Stimulated activated naive CD4-positive, alpha-beta T cell treated with Interleukin-2 at 50 U/mL for 16 hours (primary cell): ENCODE measurements at places on chromosomes 12 and 14.

- no peak for DNase-seq
Measured at GRCh38 chr14:97179573-97179972, 382.4 kb downstream of the VRK1 start.

- DNase-seq = peak; percentile 44
Measured at GRCh38 chr12:52903285-52903854, 1.5 kb downstream of the KRT8 start.

- no peak for DNase-seq
Measured at GRCh38 chr14:102187044-102187443, 47.3 kb downstream of the WDR20 start.

GRCh38 chr12:128567730-128568129 is 256.0 kb downstream of the SLC15A4 start:
- DNase-seq = no peak

DNA sequence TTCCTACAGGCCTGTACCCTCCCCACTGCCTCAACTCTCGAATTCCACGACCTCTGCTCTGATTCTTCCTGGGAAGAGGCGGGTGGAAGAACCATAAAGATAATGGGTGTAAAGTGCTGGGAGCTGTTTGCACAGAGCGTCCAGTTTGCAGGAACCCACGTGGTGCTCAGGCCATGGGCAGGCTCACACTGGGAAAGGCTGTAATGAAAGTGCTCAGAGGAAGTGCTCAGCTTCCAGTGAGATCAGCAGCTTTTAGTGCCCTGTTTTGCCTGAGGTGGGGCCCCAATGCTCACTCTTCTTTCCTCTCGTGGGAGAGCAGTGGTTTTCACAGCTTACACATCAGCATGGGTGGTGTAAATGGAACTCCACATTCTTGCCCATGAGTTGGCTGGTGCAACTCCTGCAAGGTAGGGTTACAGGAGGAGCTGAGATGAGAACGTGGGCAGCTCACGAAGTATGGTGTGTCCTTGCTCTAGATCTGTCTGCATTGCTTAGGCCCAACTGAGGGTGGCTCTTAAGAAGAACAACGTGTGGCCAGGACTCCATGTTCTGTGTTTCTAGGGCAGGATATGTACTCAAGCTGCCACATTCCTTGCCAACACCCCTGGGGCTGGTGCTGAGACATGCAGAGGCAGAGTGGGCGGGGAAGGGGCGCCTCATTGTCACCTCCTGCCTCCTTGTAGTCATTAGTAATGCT is 2.9 kb downstream of the TMEM63C start:
- DNase-seq = no peak

DNA sequence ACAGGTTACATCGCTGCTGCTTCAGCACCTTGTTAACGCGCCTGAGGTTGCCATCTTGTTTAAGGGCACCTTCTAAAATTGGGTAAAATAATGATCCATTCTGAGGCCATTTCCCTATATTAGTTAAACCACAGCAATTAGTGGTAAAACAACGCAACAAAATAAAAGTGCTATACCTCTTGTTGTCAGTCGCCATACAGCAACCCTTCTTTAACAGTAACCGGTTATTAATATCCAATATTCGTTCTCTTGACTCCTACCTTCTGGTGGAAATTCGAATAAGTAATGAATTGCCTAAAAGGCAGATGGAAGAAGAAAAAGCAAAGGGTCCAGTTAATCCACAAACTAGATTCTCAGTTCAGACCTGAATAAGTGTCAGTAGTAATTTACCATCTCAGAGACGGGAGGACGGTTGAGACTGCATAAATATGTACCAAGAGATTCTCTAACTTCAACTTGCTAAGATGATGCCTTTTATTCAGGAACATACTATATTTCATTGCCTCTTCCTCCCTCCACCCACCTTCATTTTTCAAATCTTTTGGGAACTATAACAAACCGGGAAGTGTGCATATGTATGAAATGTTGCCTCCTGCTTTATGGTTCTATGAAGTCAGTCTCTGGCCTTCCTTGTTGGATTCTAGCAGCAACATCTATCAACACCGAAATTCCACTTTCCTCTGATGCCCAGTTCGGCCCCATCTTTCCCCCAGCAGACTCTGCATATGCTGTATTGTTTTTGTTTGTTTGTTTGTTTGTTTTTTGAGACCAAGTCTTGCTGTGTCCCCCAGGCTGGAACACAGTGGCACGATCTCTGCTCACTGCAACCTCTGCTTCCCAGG is 824 bp upstream of the PSMB5 start:
- no peak for DNase-seq

DNA sequence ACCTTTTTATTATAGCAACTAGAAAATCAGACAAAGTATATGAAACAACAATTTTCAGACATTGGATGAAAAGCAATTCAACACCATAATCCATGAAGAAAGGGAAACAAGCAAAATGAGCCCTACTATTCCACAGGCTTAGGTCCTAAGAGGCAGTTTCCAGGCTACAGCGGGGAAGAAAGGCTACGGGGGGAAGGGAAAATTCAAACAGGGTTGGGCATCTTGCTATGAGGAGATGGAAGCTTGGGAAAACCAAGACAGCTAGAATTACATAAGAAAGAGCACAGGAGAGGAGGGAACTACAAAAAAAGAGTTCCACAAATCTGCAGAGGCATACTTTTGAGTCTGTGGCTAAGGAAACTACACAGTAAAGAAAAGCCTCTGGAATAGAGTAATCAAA is 356.0 kb upstream of the CLEC14A start:
- no peak for DNase-seq

GRCh38 chr12:1808798-1809480 is 11.4 kb upstream of the LRTM2 start:
- peak; percentile 12 for DNase-seq

DNA sequence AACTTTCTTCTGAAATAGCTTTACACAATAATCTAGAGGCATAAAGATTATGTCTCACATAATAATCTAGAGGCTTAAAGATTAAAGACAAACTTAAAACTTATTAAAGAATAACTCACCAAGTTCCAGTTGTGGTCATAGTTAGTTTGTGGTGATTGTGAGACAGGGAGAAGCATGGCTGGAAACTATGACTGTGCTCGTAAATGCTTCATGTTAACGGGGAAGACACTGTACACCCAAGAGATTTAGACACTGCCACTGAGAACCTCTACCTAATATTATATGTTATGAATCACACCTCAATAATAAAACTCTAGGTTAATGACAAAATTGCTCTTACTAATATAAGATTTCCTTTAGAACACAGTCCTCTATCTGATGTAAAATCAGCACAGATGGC is 541.6 kb downstream of the TMEM121 start:
- no peak for DNase-seq

DNA sequence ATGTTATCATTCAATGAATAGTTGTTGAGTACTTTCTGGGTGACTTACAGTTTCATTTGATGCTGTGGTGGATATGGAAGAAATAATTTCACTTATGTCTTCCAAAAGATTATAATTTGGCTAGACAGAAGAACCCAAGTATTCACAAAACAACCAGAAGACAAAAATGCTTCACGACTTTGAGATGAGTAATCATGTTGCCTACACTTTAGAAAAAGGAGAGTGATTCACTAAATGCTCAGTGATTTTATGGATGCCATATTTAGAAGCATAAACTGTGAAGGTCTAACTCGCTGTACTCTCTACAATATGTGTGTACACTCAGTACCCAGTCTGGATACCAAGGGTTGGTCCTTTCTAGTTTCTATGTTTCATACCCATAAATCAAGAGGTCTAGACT is 101.3 kb upstream of the E2F7 start:
- no peak for DNase-seq

GRCh38 chr12:47812797-47813510 is 6.7 kb downstream of the HDAC7 start:
- peak; percentile 98 for DNase-seq

DNA sequence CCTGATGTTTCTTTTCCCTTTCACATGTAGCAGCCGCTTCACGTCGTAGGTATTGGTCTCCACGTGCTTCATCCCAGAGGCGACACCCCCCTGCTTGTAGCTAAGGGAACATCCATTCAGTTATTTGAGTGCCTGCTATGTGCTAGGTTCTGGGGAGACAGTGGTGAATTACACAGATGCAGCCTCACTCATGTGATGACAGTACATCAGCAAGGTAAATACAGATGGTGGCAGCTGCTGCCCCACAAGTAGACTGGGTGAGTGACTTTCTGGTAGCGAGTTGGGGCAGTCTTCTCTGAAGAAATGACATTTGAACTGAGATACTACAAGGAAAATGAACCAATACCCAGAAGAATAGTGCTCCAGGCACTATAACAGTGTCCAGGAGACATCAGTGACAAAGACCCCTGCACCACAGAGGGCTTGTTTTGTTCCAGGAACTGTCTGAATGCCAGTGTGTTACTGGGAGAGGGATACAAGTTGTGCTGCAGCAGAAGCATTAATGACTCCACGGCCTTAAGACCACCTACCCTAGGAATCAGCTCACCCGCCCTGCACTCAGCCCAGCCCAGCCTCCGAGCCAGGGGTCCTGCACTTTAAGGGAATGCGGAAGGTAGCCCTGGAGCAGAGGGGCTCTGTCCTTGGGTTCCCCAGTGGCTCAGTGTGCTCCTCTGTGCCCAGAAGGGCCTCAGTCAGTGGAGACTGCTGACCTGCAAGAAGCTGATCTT is 7.3 kb downstream of the AVIL start:
- DNase-seq = no peak

DNA sequence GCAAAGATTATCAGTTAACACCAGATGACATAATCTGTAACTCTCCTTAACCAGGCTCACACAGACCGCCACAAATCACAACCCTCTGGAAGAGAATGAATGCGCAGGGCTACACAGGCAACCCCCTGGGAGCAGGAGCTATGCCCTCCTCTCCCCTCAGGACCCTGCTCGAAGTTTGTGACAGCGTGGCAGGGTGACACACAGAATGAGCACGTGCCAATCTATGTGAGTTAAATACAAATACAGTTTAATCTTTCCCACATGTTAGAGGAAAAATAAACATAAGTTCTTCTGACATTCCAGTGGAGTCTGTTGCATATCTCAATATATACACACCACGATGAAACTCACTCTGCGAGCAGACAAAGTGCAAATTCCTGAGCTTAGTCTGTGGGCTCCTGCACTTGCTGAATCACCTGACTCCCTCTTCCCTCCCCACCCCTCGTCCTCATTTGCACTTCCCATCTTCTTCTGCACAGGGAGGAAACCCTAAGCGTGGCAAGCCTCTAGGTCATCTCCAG is 37.6 kb downstream of the BCAT1 start:
- DNase-seq = no peak

GRCh38 chr14:69107407-69108003 is 45.4 kb downstream of the DCAF5 start:
- DNase-seq = no peak

DNA sequence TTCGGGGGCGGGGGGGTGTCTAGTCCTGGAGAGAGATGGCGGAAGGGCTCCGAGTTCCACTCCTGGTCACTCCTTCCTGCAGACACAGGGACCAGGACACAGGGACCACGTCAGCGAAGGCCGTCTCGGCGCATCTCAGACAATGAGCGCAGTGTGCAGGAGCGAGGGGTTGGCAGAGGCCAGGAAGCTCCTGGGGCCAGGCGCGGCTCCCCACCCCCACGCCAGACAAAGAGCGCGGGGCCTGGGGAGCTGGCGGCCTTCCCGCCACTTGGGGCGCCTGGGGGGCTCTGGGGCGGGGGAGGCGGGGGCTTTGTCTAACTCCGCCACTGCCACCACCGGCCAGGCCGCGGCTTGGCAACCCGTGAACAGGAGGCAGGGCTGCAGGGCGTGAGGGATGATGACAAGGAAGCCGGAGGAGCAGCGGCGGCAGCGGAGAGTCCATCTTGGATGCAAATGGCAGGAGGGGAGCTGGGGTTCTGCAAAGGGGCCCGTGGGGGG is 2.2 kb downstream of the CDK2AP1 start:
- DNase-seq = no peak

- DNase-seq = no peak
Measured at GRCh38 chr12:33757701-33758100, 264.6 kb upstream of the ALG10 start.

DNA sequence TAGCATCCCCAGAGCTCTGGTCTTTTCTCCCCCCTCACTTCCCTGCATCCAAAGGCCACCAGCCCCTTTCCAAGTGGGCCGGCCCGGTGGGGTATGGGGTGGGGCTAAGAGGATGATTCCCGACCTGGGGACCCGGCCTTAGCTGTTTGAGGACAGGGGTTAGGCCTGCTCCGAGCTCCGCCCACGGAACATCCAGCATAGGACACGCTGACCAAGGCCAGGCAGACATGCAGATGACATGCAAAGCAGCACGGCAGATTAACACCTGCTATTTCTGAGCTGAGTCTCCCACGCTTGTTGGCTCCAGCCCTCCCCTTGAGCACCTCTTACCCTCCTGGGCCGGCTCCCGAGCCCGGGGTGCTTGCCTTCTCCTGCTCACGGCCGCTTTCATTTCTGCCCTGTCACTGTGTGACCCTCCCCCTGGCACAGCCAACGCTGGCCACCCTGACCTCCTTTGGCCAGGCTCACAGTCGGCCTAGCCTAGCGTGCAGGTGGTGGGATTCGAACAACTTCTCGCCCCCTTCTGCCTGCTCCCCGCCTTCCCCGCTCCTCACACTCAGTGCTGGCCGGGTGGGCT is 40.2 kb downstream of the TEAD4 start:
- no peak for DNase-seq

GRCh38 chr14:34235643-34236300 is 226.3 kb downstream of the SPTSSA start:
- no peak for DNase-seq
